ENCODE measurements at places on chromosomes 12 and 14.
A peak's percentile ranks its signal among the peaks of the same experiment; 100 is the strongest.

DNA sequence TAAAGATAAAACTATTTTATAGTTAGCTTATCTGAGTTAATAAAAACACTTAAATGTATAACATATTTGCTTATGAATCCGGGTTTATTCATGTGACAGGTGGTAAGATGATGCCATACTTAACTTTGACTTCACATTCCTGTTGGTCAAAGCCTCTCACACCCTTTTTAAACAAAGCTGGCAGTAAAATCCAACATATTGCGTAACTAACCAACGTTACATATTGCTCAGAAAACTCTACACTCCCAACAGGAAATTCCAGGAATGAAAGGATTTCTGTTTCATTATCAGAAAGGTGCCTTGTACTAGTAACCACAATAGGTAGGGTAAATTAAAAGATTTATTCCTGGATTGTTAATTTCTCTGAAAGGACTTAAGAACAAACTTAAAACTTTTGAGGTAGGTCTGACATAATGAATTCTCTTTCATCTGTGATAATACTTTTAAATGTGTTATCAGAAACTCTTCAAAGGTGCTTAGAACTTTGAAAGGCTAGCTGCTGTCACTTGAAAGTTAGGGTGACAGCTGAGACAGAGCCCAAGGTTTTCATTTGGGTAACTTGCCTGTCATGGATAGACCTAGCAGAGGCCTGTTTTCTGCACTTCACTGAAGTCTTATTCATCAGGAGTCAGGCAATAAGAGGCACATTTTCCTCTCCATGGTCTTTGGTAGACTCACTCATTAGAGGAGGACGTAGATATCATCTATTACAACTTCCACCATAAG lies 23.8 kb upstream of the CATSPERB start:
- DNase-seq: no peak

DNA sequence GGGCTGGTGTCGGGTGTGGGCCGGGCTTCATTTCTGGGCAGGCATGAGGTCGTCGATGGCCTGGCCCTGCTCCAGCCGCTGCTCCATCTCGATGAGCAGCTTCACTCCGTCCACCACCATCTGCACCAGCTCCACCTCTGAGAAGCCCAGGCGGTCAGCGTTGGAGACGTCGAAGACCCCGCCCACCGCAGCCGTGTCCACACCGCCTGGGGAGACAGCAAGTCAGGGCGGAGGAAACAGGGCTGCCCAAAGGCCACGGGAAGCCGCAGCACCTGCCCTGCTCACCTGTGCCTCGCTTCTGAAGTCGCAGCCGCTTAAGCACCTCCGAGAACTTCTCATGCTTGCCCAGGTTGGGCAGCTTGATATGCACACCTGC lies 2.8 kb downstream of the CKB start:
- no peak for DNase-seq

GRCh38 chr12:32501835-32502333 lies 102.5 kb downstream of the FGD4 start:
- DNase-seq: no peak

DNA sequence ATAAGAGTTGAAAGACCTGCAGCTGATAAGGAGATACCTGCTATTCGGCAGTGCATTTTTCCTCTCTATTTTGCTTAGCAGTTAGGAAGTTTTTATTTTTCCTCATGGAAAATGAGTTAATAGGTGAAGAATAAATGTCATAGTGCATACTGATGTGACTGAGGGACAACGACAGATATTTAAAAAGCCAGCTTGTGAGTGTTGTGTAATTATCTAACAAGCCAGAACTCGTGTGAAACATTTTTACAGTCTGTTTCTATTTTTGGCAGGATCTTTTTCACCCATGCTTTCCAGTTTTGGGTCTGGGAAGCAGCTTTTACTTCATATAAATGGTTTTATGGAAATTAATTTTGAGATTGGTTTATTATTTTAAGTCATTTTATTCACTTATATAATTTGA lies 2.9 kb downstream of the FBXO34 start:
- DNase-seq: no peak

- peak; percentile 94 for DNase-seq
Measured at GRCh38 chr14:60722357-60723115, 1.6 kb downstream of the SIX4 start.

- DNase-seq: no peak
Measured at GRCh38 chr14:50044042-50044651, 72.2 kb downstream of the VCPKMT start.

DNA sequence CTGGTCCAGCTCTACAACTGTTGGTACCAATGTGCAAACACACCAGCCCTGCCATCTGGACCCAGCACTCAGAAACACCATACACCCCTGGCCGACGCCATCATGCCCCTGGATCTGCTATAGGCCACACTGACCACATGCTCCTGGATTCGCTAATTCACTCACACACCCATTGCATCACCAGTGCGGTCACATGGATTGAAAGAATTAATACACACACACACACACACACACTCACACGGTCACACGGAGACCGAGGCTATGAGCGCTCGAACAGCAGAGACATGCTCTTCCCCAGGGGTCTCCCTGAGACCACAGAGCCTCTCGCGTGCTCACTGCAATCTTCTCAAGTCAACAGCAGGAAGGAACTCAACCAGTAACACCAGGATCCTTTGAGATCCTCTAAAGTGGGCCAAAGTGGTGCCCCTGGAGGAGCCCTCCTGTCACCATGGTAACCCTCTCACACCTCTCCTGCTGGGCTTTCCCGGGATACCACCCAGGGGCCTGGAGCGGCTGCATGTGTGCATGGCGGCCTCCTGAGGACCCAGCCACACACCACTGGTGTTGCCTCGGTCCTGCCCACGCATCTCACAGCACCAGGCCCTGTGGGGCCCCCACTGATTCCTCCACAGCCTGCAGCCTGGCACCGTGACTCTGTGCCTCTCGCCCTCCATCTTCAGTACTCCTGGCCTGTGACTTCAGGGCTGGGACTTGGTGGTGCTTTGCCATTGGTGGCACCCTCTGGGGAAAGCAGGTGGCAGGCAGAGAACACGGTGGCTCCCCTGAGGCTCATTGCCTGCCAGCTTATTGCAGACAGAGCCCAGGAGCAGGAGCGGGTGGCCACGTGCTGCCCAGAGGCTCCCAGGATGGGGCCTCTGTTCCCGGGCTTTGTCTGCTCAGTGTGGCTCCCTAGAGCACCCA lies 15.1 kb downstream of the LRTM2 start:
- DNase-seq: no peak

GRCh38 chr14:24256960-24257359 lies 6.0 kb downstream of the TGM1 start:
- no peak for DNase-seq

DNA sequence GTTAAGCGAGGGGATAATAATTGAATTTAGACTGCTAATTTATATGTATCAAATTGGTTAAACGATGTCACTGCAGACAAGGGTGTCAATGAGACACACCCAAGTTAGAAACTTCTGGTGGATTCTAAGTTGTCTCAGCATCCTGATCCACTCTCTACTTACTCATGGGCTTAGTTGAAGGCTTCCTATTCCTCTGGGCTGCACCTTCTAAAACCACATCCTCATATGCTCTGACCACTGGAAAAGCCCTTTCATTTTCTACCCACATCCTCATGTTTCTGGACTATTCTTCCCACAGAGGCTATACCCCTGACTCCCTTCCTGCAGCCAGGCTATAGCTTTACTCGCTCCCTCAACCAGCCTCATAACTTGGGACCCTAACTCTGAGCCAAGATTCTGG lies 493.8 kb downstream of the VRK1 start:
- DNase-seq: no peak

- no peak for DNase-seq
Measured at GRCh38 chr14:102817942-102818940, 41.0 kb downstream of the TRAF3 start.

GRCh38 chr14:19801118-19801464 lies 2.5 kb upstream of the OR4N2 start:
- DNase-seq: no peak

- DNase-seq: no peak
Measured at GRCh38 chr12:130589540-130590317, 126.4 kb downstream of the RIMBP2 start.

DNA sequence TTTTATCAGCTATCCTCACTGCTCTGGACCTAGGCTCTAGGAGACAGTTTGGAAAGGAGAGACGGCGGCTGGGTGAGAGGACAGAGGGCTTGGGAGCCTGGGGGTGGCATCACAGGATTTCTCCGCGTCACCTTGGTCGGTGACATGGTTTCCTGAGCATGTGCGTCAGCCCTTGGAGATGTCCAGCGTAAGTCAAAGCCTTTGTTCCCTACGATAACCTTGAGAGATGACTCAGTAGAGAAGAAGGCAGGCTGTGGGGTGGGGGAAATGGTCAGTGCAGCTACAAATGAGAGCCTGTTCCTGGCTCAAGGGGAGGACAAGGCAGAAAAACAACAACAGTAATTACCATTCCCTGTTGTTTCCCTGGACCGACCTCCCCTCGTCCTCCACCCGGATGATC lies 90.2 kb upstream of the TBX3 start:
- DNase-seq: no peak

DNA sequence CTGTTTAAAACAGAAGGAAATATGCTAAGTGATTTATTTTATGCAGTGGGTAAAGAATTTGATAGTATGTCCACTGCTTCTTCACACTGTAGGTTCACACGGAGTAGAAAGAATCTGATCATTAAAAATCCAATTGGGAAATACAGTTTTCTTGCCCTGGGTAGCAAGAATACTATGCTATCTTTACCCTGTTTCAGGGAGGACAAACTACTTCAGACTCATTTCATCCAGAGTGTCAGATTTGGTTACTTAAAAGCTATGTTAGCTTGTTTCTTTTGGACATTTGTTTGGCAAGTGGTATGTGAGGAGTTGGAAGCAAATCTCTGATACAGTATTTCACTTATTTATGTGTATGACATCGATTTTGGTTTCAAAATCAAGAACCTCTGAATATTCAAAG lies 4.3 kb downstream of the FRS2 start:
- no peak for DNase-seq

- no peak for DNase-seq
Measured at GRCh38 chr12:106113824-106114446, 24.8 kb downstream of the NUAK1 start.

GRCh38 chr12:131351319-131352028 lies 359.4 kb upstream of the SFSWAP start:
- no peak for DNase-seq

DNA sequence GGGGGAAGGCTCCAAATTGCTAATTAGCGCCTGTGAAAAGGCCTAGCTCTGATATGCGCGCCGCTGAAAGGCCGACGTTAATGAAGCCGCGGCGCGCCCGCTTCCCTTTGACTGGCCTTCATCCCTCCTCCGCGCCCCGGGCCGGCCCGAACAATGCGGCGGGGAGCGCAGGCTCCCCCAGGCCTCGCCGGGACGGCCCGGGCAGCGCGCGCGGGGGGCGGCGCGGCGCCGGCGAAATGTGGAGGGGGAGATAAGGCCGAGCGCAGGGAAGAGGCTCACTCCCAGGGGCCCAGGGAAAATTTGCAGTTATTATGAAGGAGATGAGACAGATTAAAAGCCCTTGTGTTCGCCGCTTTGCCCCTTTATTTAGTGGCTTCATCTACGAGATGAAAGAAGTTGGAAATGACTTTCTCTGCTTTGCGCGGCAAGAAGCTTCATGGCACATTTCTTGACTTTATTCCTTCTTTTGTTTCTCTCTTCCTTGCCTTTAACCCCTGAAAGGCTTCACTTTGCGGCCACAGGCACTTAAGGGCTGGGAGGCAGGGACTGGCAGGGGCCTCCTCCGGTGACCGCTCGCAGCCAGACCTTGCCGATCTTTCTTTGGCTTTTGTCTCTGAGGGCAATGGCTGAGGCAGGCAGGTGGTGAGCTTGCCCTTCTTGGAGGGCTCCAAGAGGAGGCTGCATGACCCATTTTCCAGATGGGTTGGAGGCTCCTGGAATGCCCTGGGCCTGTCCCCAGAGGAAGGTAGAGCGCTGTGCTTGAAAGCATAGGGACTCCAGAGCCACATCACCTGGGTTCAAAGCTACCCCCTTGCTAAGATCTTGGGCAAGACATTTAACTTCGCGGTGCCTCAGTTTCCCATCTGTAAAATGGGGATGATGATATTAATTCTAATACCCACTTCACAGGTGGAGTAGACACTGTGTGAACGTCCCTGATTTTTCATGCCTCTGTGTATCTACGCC lies 12.7 kb upstream of the GPATCH2L start:
- DNase-seq: peak; percentile 16

DNA sequence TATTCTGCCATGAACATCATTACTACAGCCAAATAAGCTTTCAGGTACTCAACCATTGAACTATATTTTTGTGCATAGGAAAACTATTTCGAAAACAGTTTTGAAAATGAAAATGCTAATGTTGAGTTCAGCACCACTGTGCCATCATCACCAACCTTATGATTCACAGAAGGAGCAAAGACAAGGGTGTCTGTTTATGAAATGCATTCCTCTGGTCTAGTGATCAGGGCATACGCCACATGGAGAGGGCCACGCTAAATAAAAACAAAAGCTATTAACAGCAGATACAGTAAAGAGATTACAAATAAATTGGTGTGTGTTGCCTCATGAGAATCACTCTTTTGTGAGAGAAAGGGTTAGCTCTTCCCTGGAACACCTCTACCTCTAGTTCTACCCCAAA lies 43.2 kb upstream of the BMAL2 start:
- no peak for DNase-seq

- peak; percentile 59 for DNase-seq
Measured at GRCh38 chr12:118103201-118103600, 610 bp downstream of the VSIG10 start.

- no peak for DNase-seq
Measured at GRCh38 chr14:35072226-35072625, 26.2 kb downstream of the FAM177A1 start.

DNA sequence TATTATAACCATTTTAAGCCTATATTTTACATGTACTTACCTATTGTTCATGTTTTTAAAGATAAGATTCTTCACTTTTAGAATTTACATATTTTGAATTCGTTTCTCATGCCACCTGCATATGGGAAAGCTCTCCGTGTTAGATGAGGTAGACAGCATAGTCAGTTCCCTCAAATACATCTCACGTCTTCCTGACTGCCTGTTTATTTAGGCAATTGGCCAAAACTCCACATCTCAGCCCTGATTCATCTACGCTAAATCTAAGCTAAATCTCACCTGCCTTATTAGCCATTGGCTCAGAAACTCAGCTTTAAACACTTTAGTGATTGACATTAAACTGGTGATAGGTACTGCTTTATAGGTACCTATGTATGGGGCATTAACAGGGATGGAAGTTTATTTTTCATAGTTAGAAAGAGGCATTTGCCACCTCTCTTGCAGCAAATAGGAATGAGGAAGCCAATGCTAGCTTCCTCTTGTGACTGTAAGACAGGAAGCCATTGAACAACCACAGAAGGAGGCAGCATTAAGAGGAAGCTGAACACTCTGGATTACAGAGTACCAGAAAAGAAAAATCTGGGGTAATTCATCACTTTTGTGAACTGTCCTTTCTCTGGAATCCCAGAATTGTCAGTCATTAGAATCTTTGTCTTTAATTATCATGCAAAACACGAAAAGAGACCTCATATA lies 111.9 kb downstream of the LRFN5 start:
- no peak for DNase-seq

DNA sequence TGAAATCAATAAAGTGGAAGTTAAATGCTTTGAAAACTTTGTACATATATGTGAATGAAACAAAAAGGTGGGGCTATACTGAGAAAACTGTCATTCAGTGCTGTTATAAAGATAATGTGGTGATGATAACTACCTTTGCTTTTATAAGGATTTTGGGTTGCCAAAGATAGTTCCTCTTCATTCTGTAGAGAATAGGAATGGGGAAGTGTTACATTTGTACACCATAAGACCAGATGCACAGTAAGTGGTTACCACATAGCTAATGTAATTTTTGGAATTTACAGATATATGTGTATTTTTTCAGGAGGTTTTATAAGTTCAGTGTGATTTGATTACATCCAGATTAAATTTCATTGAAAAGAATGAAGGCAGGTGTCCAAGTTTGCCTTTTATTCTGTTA lies 18.1 kb downstream of the RAB21 start:
- no peak for DNase-seq

GRCh38 chr12:99436584-99436983 lies 211.0 kb upstream of the GARIN6 start:
- no peak for DNase-seq

Measured in kidney (tissue), 22 donors.